ENCODE measurements at places on chromosomes 11 and 22.
A peak's percentile ranks its signal among the peaks of the same experiment; 100 is the strongest.

- no peak for DNase-seq
Observed at GRCh38 chr11:75286826-75287465, 46.4 kb downstream of the TPBGL start.

DNA sequence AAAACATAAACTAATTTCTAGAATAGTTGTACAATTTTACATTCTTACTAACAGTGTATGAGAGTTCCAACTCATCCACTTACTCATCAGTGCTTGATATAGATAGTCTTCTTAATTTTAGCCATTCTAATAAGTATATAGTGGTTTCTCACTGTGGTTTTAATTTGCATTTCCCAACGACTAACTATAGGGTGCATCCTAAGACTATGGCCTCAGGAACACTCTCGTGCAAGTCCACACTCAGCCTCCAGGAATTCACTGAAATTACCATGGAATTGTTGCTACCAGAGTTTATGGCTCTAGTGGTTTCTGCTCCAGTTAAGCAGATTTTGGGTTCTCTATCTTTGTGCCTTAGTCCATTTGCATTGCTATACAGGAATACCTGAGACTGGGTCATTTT, 60.1 kb upstream of the GUCY1A2 start:
- no peak for DNase-seq

- no peak for DNase-seq
Observed at GRCh38 chr11:36057379-36058042, 113.6 kb downstream of the LDLRAD3 start.

- DNase-seq: no peak
Observed at GRCh38 chr11:84719935-84720577, 907.1 kb downstream of the DLG2 start.

DNA sequence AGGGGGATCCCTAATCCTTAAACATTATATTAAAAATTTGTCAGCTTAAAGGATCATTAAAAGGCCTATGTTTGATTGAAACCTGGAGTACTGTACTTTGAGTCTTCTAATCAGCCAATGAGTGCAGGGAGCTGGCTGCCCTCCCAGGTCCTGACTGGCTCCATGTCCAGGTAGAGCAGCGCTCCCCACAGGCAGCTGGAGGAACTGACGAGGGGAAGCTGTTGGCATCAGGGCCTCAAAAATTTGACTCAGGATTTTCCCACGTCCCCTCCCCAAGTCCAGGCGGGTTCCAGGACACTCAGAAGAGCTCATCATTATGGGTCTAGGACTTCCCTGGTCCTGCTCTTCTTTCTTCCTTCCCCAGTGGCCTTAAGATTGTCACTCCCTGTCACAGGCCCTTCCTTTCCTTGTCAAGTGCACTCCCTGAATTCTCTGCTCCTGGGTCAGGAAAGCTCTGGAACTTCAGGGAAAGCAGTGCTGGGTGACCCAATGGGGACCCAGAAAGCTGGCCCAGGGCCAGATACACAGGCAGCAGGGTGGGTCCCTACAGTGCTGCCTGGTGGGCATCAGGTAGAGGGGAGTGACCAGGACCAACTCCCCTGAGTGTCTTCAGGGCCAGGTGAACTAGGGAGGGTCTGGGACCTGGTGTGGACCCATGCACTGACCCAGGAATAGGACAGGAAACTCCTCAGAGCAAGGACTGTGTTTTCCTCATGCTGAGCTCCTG, 65.5 kb downstream of the GGTLC2 start:
- no peak for DNase-seq

GRCh38 chr11:65491614-65492386, 7.0 kb upstream of the MALAT1 start:
- DNase-seq: peak; percentile 86

GRCh38 chr22:30483169-30483568, 11.4 kb upstream of the SEC14L3 start:
- DNase-seq: no peak

DNA sequence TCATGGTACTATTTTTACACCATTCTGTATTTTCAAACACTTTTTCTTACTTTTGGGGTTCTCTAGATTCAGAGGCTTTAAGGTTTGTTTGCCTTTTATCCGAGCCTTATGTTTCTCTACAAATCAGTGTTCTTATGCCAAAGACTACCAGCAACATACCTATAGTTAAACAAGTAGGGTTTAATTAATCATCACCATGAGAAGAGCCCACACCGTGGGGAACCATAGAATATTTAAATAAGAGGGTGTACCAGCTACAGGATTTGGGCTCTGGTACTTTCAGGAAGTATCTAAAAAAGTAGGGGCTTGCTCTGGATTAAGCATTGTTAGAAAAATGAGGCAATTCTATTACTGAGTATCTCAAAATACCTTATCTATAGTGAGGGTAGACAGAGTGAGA, 25.7 kb downstream of the TMEM225 start:
- DNase-seq: no peak

DNA sequence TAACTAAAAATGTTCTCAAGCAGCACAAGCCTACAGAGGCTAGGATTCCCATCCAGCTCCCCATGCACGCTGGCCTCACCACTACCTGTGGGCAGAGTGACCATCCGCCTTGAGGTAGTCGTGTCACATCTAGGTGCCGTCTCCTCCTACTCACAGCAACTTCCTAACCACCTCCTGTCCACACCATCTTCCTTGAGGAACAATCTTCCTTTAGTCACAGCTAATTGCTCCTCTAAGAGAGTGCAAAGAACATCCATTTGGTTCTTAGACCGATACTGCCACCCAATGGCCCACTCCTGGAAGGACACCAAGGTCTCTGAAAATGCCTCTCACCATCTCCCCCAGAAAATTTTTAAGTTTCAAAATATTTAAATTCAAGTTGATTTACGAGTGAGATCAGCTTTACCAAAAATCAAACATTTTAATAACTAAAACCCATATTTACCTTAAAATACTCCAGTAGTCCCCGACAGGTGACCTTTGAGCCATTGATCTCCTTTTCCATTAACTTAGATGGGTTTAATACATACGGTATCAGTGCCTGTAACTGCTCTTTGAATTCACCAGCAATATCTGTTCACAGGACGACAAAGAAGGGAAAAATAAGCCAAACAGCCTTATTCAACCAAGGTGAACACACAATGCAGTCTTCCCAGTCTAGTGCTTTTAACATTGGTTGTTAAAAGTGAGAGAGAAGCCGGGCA, 21.7 kb upstream of the PLAAT3 start:
- peak; percentile 17 for DNase-seq

DNA sequence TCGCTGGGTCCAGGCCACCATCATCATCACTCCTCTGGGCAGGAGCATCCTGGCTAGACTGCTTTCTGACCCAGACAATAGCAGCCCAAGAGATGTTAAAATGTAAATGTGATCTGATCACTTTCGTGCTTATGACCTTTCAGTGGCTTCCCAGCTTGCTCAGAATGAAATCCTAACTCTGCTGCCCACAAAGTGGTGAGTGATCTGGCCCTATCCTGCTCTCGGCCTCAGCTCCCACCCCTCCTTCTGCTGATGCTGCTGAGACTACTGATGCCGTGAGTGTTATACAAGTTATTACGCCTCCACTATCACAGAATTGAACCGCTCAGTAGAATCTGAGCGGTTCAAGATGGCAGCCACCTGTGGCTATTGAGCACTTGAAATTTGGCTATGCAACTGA, 26.2 kb downstream of the ELF5 start:
- no peak for DNase-seq

DNA sequence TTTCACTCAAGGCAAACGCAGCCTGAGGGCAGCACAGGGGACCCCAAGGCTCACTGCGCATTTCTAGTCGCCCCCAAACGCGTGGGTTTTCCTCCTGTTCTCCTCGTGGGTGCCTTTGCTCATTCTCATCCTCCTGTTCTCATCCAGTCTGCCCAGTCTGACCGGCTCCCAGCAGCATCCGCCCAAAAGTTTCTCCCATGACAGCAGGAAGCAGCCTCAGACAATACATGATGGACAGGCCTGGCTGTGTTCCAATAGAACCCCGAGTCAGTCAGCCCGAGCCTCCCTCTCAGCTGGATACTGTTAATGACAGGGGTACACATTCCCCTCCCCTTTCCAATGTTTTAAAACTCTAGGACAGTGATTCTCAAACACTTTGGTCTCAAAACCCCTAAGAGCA, 22.5 kb upstream of the KRTAP5-7 start:
- DNase-seq: no peak

GRCh38 chr11:48011102-48011797, 30.9 kb downstream of the PTPRJ start:
- no peak for DNase-seq

DNA sequence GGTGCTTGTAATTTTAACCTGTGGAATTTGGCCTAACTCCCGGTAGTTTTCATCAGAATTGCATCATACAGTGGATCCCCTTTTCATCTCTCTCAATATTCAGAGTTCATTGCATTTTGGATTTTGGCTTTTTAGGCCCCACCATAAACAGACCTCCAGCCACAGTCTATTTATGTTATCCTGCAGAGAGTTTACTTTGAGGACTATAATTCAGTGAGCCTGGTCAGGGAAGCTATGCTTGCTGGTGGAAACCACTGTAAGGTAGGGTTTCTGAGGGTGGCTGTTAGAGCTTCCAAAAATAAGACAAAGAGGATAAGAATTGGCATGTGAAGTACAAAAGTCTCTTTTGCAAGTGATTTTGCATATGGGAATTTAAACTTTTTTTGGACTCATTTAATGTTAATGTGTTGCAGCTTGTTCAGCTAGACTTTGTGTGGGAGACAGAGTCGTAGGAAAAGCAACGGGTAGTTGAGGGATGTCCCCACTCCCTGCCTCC, 34.8 kb upstream of the DDI1 start:
- no peak for DNase-seq

- peak; percentile 28 for DNase-seq
Observed at GRCh38 chr11:1373536-1374214, 16.1 kb upstream of the BRSK2 start.

DNA sequence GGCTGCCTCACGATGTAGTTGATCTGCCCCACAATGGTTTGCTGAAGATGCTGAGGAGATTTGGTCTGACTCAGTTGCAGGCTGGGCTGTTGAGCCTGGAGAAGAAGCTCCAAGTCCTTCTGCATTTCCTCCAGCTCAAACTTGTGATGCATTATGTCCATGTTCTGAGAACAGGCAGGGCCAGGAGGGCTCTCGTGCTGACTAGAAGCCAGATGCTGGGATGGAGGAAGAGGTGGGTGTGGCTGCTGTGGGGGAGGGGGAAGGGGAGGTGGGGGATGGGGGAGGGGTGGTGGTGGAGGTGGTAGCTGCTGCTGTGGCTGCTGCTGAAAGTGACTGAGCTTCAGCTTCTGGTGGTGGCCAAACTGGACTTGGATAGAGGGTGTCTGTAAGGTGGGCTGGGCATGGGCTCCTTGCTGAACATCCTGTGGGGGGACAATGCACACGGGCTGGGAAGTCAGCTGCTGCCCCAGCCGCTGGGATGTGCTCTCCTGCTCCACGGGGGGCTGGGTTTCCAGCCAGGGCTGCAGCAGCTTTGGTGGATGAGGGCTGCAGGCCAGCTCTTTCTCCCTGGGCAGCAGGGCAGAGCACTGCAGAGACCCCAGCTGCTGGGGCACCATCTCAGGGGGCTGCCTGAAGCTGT, 42.1 kb downstream of the TRIM66 start:
- DNase-seq: no peak

DNA sequence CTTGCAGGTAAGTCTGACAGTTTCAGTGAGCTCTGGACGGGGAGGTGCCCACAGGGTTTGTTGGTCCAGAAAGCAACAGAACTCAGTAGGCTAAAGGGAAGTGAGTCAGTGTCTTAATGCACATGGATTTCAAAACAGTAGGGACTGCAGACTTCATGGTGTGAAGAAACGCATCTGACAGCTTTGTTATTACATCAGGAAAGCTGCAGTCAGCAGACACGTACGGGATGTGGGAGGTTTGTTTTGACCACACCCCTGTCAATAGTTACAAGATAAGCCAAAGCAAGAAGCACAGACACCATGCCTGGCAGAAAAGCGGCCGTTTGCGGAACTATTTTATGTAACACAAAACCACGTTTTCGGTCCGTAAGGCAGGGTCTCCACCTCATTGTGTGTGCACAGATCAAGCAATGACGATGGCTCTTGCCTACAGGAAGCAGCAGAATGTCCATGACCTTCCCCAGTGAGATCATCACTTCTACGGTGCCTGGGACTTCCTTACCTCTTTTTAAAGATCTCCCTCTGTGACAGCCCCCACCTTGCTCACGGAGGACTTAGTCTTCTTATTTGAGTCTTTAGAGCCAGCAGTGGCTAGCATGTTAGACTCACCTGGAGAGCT, 58.2 kb upstream of the FTH1 start:
- DNase-seq: no peak

- DNase-seq: no peak
Observed at GRCh38 chr22:23376256-23376655, 195.9 kb downstream of the BCR start.

- DNase-seq: no peak
Observed at GRCh38 chr22:30574997-30575671, 669 bp upstream of the GAL3ST1 start.

GRCh38 chr11:118892964-118893363, 9.3 kb downstream of the CXCR5 start:
- DNase-seq: no peak

- DNase-seq: no peak
Observed at GRCh38 chr11:66853242-66854229, 3.3 kb upstream of the LRFN4 start.

GRCh38 chr11:111631024-111631665, 28.9 kb downstream of the SIK2 start:
- no peak for DNase-seq

DNA sequence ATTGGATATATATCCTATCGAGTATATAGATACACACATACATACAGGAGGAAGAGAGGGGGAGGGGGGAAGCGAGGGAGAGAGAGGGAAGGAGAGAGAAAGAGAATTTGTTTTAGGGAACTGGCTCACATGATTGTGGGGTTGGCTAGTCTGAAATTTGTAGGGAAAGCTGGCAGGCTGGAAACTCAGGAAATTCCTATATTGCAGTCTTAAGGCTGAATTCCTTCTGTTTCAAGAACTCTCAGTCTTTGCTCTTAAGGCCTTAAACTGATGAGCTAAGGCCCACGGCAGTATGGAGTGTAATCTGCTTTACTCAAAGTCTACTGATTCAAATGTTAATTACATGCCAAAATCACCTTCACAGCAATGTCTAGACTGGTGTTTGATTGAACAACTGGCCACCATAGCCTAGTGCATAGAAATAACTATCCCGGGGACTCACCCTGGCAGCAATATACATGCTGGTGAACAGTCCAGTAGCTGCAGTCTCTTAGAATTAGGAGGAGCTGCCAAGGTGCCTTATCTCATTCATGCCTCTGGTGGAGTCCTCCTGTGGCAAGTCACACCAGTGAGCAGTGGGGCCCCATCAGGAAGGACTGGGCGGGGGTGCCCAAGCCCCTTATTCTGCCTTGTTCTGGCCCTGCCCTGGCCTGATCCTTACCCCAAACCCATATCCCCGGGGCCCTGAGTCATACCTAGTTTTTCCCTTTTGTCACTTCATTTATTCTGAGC, 59.7 kb upstream of the AMPD3 start:
- no peak for DNase-seq

GRCh38 chr22:45877036-45877380, 100.0 kb downstream of the WNT7B start:
- no peak for DNase-seq

GRCh38 chr22:41957941-41958556, 6.1 kb downstream of the SMIM45 start:
- DNase-seq: no peak

GRCh38 chr11:62669420-62670161, 1.9 kb upstream of the UQCC3 start:
- DNase-seq: no peak

Data from NCI-H526 treated with DMSO at 0.1 percent for 48 hours (cell line).